ENCODE measurements at places on chromosomes 3 and 15.

GRCh38 chr3:79175870-79176269, 591.9 kb downstream of the ROBO1 start:
- no peak for DNase-seq

- no peak for DNase-seq
These were observed 344.7 kb downstream of the CHL1 start for GRCh38 chr3:541062-541801.

DNA sequence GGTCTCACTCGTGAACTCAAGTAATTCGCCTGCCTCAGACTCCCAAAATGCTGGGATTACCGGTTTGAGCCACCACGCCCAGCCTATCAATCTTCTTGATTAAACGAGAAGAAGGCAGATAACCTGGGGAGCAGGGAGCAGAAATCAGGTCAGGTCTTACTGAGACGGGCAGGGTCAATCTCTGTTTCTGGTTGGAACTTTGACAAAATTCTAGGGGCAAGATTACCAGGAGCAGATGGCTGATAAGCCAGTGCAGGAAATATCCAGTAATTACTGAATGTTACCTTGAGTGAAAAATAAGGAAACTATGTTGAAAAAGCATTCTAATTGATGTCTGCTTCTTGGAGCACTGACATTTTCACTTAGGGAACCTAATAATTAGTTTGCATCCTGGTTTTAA, 24.4 kb upstream of the GOLM2 start:
- no peak for DNase-seq

- no peak for DNase-seq
These were observed 405.2 kb downstream of the NR2F2 start for GRCh38 chr15:96735632-96736240.

DNA sequence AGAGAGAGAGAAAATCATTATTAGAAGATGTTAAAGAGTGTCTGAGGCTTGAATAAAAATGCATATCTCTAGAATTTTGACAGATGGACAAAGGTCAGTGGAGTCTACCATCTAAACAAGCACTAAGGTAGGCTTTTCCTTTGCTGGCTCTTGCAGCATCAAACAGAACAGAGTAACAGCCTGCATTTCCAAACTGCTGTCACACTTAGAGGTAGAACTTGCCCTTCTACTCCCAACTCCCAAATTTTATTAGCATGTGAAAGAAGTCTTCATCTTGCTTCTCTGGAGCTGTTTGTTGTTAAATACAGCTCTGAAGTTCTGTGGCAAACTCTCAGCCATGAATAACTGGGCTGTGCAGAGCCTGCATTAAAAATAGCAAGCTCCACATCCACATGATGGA, 4.1 kb upstream of the MB21D2 start:
- DNase-seq = no peak

GRCh38 chr3:151477591-151478334, 16.9 kb upstream of the IGSF10 start:
- no peak for DNase-seq

DNA sequence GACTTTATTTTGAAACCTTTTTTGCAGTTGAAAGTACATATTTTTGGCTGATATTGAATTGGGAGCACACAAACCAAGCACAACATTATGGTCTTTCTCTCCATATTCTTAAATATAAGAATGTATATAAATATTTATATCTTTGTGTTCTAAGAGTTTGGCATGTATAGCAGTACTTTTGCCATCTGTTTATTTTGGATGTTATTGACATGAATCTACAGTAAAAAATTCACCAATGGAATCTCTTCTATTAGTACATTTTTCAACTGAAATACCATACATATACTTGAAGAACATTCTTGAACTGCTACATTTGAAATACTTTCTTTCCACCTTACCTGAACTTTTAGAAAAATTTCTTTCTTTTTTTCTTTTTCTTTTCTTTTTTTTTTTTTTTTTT, 109.2 kb upstream of the STRIT1 start:
- no peak for DNase-seq

DNA sequence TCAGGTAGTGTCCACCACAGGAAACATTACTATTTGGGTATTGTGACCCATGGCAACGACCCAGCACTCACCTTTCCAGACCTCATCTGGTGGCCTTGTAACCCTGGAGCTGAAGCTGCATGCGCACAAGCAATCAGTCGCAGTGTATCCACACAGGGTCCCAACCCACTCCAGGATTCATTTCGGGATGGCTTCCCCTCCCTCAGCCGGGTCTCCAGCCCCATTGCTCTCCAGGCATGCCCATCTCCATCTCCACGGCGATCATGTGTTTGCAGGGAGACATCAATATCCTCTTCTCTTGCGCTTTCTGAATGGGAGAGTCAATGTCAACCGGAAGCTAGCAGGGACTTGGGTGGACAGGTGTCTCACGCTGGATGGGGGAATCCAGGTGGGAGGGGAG, 35.2 kb downstream of the GOLGA6L2 start:
- DNase-seq = no peak

- DNase-seq = no peak
These were observed 280.9 kb downstream of the RAP2B start for GRCh38 chr3:153442799-153443487.

GRCh38 chr15:42159381-42160015, 3.1 kb upstream of the PLA2G4F start:
- DNase-seq = no peak

- no peak for DNase-seq
These were observed 106.8 kb downstream of the WNT7A start for GRCh38 chr3:13772885-13773745.

GRCh38 chr3:35473956-35474355, 165.4 kb upstream of the ARPP21 start:
- DNase-seq = no peak

DNA sequence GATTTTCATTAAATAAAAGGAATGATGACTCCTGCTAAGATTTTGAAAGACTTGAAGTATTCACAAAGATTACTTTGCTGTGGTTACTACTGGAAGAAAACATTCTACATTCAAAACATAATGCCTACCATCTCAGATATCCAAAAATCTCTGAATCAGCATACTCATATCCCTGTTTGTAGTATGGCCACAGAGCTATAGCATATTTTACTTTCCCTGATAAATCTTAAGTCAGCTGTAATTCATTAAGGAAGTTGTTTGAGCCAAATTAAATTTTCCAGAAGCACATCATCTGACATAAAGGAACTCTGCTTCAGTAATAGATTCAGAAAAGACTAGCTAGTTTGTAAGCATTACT, 942.0 kb downstream of the ROBO1 start:
- DNase-seq = no peak

- no peak for DNase-seq
These were observed 119.7 kb upstream of the DLG1 start for GRCh38 chr3:197417911-197418618.

- no peak for DNase-seq
These were observed 479.4 kb downstream of the NTRK3 start for GRCh38 chr15:87777054-87777561.

DNA sequence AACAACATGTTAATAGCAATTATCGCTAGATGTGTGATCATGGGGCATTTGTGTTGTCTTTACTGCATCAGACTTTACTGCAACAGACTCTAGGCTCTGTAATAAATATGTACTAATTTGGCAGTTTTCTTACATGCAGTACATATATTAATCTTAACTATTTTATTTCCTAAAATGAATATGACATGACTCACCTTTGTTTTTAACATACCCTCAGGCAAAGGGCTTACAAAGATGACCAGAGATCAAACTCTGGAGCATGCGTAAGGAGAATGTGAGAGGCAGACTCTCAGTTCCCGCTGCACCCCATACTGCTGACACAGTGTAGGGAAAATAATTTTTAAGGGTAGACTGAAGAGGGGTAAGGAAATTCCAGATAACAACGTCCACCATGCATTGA, 7.2 kb upstream of the FAM174B start:
- DNase-seq = no peak

GRCh38 chr3:172294223-172294806, 153.9 kb downstream of the GHSR start:
- DNase-seq = no peak

DNA sequence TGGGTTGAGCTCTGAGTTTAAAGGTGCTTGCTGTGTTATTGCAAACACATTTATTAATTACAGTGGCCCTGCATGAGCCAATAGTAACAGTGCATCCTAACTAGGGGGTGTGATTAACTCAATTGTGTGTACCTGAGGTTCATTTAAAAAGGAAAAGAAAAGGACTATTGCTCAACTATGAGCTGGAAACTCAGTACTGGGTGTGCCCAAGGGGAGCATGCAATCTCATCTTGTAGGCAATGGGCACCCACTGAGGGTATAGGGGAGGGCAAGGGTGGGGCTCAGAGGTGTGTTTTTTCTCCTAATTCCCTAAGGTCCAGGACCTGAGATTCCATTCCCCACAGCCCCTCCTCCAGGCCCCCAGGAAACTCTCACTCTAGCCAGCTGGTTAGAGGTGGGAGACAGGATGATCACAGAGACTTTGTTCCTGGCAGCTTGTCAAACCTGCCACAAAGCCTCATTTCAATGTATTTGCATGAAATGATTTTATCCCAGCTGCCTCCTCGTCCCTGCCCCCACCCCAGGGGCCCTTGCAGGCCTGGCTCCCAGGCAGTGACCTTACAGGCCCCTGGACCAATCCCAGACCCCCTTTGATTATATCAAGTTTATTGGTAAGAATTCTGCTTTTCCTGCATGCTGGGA, 220.7 kb downstream of the TBC1D2B start:
- DNase-seq = no peak

GRCh38 chr3:22496641-22497040, 706.5 kb upstream of the UBE2E2 start:
- DNase-seq = no peak

GRCh38 chr3:193771011-193771652, 178.1 kb downstream of the OPA1 start:
- DNase-seq = no peak

DNA sequence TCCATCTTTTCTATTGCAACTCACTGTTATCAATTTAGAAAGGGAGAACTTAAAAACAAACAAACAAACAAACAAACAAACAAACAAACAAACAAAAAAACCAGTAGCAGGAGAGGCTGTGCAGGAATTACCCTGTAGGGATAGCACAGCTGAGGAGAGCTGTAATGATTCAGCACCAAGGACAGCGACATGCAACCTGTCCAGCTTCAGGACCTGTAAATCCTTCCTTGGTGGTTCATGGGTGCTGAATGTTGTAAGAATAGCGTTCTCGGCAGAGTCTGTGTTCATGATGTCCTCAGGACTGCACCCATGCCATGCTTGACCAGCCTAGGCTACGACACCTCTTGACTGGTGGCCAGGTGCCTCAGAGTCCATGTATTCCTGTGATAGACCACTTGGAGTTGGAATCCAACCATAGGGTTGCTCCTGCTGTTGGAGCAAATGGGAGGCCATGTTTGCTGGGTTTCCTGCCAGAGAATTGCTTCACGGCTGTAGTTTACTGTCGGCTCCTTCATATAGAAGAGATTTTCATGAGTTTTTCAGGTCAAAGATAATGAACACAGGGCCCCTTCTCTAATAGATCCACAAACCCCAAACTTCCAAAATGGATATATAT, 65.9 kb downstream of the CACNA2D3 start:
- peak; percentile 13 for DNase-seq

DNA sequence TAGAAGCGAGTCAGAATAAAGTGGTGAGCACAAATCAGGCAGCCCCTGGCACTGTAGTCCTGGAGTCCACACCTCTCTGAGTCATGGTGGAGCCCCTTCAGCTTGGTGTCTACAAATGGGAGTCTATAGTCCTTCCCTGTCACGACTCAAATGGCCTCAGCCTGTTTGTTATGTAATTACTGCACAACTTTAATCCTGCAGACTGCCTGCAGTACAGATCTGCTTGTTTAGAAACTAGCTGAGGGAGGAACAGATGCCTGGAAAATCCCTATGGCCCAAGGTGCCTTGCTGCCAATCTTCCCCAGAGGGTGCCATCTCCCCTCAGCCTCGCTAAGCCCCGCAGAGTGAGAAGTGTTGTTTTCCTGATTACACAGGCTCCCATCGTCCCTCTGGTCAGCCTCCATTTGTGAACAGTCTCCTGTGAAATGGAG, 3.9 kb upstream of the CXCR6 start:
- DNase-seq = no peak

DNA sequence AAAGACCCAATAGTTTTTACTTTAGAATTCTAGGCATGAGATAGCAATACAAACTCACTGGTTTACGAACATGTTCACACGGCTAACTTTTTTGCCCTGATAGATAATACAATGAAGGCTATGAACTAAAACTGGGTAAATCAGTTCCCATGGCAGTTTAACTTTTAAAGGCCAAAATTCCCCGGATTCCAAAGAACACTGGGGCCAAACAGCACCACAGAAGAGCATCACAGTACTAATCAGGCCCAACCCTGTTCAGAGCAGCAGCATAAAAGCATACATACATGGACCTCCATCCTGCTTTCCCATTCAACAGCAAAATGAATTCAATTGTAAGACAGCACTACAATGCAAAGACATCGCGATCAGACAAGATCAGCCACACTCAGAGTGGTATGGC, 540.3 kb upstream of the CCDC54 start:
- DNase-seq = no peak

DNA sequence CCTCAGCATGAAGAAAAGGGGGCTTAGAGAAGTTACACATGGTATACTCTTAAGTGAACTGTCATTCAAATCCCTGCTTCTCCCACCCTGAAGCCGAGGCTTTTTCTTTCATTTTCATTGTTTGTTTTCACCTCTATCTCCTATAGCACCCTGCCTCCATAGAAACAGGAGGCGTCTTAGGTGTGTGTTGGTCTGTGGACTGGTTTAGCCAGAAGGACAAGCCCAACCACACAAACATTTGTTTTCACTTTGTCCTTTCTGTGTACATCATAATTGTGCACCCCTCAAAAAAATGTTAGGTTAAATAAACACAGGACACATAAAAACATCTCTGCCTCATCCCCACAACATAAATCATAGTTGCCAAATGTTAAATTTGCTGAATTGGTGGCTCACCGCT, 73.3 kb upstream of the UBE2E2 start:
- DNase-seq = no peak

DNA sequence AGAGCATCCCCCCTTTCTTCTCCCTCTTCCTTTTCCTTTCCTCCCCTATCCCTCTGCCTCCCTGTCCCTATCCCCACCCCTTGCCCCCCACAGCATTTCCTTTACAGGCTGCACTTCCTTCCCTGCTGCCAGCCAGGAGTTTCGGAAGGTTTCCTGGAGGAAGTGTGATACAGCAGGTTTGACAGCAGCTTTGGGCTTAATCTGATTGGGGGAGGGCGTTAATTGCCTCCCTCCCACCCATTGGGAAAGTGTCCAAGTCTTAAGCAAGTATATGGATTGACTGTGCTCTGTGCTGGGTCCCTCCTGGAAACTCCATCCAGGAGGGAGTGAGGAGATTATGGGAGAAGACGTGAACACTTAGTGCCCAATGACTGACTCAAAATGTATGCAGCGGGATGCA, 1.8 kb downstream of the SCAMP5 start:
- DNase-seq = no peak

- no peak for DNase-seq
These were observed 120.0 kb downstream of the PLD1 start for GRCh38 chr3:171690281-171690680.

DNA sequence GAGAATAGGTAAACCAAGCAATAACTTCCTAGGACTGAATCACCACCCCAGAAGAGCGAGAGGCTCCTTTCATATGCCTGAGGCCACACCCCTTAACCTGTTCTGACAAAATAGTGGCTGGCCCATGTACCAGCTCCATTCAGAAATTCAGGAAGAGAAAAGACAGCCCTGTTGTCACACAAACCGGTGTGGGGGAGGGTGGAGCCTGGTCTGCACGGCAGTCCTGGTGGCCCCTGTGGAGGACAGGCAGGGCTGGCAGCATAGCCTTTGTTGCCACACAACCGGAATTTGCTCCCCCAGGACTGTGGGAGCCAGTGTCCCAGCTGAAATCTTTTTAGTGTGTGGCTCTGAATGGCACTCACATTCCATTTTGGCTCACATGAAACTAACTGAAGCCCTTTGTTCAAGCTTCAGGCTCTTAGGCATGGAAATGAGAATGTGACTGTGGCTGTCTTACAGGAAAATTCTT, 23.8 kb downstream of the RLBP1 start:
- no peak for DNase-seq
